Posterior vena cava (tissue), 2 donors: ENCODE measurements at places on chromosomes 2 and 18.

DNA sequence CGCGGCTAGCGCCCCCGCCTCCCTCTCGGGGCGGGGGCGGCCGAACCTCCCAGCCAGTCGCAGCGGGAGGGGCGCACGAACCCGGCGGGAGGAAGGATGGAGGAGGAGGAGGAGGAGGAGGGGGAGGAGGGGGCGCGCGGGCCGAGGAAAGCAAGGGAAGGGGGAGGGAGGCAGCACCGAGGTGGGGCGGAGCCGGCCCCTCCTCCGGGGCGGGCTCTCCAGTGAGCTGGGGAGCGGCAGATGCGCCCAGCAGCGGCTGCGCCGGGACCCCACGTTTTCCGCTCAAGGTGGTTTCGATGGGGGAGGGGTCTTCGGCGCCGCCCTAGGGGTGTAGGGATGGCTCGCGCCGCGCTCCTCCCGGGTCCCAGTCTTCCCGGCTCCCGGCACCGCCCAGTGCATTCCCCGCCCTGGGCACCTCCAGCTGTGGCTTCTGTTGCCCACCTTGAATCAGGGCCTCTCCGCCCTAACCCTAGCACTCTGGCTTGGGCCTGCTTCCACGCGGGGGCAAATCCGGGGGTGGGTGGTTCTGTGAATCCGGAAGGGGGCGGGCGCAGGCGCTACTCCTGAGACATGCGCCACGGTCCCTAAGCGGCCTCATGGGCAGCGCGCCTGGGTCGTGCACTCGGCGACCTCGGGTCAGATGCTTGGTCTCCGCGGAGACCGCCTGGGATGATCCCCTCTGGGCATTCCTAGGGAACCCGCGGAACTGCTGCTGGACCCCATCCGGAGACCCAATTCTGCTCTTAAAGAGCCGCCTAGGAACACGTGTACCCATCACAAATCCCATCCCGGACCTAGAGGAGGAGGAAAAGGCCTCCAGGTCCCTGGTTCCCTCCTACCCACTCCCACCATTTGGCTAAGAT, at the start of gene FBXO41:
FBXO41 (minus strand) TSS at position 183 of the 863 bp plus-strand sequence. CDS start 14,848 bp downstream, outside the sequence.
- no peak for DNase-seq

DNA sequence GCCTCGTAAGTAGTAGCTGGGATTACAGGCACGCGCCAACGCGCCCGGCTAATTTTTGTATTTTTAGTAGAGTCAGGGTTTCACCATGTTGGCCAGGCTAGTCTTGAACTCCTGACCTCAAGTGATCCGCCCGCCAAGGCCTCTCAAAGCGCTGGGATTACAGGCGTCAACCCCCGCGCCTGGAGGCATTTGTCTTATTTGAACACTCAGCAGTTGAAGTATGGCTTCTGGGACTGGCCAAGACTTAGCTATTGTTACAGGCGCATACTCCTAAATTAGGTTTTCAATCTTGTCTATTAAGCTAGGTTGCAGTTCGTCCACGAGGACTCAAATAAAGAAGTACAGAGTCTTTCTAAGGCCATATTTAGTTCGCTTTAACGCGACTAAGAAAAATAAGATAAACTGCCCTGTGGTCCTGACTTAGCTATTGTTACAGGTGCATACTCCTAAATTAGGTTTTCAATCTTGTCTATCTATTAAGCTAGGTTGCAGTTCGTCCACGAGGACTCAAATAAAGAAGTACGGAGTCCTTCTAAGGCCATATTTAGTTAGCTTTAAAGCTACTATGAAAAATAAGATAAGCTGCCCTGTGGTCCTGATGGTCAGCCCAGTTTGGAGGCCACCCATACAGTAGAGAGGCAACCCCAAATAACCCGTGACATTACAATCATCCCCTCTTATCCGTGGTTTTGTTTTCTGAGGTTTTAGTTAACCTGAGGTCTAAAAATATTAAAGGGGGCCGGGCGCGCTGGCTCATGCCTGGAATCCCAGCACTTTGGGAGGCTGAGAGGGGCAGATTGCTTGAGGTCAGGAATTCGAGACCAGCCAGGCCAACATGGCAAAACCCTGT, 20.8 kb upstream of the MTA3 start:
- DNase-seq, result no peak

DNA sequence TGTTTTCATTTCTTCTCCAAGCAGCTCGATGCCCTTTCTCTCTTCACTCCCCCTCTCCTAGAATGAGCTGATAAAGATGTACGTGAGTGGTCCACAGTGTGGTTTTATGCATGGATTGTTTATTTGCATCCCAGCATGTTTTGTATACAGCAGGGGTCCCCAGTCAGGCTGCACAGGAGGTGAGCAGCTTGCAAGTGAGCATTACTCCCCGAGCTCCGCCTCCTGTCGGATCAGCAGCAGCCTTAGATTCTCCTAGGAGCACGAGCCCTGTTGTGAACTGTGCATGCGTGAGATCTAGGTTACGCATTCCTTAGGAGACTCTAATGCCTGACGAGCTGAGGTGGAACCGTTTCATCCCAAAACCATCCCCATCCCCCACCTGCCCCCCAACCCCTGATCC, 262.6 kb downstream of the AGAP1 start:
- no peak for DNase-seq

GRCh38 chr2:102059151-102059550, 67.4 kb downstream of the IL1R2 start:
- DNase-seq, result no peak
